ENCODE measurements at places on chromosomes 4 and X.

- DNase-seq, result no peak
These were observed 45.4 kb upstream of the XK start for GRCh38 chrX:37640142-37640541.

- no peak for DNase-seq
These were observed 26.6 kb upstream of the NKX3-2 start for GRCh38 chr4:13570916-13571315.

- no peak for DNase-seq
These were observed 1442.8 kb upstream of the IGFBP7 start for GRCh38 chr4:58553031-58553430.

DNA sequence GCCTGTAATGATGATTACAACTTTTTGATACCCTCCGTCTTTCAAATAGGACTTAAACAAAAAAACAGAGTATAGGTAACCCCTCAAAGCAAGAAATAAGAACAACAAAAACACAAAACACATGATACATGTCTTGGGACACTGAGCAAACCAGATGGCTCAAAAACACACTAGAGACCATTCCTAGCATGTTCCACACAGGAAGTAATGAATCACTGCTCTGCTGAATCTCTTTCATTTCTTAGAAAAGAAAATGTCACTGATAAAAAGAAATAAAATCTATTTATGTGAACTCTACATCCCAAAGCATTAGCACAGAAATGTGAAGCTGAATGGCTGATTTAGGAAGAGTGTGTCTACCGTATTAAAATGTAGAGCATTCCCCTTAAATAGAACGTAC is 134.5 kb upstream of the IL15 start:
- peak; percentile 35 for DNase-seq

GRCh38 chr4:188976644-188977115 is 837.4 kb downstream of the TRIML1 start:
- DNase-seq, result peak; percentile 50

DNA sequence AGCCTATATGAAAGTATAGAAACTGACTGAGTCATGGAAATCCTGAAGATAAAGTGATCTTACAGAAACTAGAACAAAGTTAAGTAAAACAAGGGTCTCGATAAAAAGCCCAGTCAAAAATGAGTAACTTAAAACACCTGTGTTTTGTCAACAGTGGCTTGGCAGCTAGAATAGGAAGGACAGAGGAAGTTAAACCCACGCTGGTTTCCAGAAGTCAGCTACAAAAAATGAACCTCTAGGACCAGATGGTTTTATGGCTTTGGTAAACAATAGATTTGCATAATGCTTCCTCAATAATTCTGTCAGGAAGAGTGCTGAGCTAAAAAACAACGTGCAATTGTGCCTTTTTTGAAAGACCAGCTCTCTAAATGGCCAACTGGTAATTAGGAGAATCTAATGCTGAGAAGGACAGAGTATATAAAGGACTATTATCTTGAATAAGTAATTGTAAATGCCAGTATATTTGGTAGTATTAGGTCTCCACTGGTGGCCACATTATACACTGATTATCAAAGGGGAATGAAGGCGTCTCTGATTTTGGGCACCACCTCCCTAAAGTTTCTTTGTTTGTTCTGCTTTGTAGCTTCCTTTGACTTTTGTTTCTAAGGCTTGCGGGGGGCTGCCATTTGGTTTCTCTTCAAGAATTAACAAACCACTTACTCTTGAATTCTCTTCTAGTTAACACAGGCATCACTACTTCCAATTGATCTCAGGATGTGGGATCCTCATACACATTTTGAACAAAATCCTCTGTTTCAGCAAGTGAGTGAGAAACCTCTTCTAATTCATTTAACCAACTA is 72.2 kb upstream of the PPP3CA start:
- DNase-seq, result peak; percentile 33

DNA sequence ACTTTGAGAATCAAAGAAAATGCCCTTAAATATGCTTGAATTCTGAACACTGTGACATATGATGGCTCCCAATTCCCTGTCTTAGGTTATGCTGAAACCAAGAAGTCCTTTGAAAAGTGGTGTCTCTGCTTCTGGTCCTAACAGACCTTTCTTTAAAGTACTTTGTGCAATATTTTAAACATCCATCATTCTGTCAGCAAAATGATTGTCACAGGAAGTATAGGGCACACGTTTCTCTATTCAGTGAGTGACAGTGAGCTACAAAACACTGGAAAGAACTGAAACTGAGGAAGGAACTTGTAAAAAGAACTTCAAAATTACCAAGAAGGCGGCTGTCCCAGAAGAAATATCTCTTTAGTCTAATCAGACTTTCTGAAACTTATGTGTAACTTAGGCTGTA is 12.2 kb upstream of the NUP54 start:
- no peak for DNase-seq

DNA sequence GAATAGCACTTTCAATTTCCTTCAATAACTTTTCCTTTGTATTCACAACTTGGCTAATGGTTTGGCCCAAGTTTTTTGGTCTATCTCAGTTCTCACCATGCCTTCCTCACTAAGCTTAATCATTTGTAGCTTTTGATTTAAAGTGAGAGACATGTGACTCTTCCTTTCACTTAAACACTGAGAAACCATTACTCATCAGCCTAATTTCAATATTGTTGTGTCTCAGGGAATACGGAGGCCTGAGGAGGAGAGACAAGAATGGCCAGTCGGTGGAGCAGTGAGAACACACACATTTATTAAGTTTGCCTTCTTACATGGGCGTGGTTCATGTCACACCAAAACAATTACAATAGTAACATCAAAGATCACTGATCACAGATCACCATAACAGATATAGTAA is 56.7 kb downstream of the TSPAN5 start:
- DNase-seq, result peak; percentile 52

DNA sequence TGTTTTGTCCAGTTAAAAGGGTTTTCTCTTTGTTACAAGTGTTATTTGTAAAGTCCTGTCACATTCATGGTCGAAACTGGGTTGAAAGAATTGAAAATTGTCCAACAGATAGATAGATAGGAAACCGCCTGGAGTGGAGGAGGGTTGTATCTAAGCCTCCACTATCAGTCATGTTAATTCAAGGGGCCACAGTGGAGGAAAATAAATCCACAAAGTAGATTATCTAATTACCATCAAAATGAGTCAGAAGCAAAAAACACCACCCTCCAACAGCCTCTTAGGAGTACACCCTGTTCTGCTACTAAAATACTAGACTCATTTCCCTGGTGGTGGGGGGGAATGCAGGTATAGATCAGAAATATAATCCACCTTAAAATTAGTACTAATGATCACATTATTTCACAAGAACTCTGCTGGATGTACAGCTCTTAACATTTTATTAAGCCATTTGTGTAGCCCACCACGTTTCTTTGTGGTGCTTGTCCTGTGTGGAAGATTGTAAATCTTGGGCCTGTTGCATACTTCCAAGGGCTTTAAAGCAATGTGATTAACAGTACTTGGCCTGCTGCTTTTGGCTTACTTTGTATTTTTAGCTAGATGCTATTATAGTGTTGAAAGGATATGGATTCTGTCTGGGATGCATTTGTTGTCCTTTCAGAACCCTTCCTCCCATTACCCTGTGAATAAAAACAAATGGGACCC is 26.8 kb downstream of the RBBP7 start:
- DNase-seq, result no peak

- DNase-seq, result peak; percentile 70
These were observed 78.9 kb downstream of the SLC10A7 start for GRCh38 chr4:146442801-146443200.

DNA sequence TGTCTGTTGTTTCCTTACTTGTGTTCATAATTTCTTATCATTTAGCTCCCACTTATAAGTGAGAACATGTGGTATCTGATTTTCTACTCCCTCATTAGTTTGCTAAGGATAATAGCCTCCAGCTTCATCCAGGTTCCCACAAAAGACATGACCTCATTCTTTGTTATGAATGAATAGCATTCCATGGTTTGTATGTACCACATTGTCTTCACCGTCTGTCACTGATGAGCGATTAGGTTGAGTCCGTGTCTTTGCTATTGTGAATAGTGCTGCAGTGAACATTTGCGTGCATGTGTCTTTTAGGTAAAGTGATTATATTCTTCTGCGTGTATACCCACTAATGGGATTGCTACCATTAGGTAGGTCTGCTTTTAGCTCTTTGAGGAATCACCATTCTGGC is 624.3 kb upstream of the EPHA5 start:
- no peak for DNase-seq

- no peak for DNase-seq
These were observed 34.0 kb upstream of the NR0B1 start for GRCh38 chrX:30343206-30343605.

DNA sequence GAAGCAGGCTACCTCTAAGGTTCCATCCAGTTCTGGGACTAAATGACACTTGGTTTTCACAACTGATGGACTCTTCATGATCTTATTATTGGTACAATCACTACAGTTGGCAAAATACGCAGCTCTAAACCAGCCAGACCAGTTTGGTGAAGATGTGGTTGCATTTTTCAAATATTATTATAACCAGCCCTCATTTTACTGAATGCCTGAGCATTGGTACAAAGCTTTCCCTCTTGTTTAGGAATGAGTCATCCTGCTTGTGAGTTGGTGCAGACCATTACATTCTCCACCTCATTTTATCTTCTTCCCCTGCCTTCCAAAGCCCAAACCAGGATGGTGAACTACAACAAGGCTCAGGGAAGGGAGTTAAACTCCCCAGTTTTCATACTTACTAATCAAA is 223.1 kb downstream of the KDR start:
- DNase-seq, result no peak

GRCh38 chrX:36431819-36432218 is 512.3 kb downstream of the CFAP47 start:
- peak; percentile 31 for DNase-seq

DNA sequence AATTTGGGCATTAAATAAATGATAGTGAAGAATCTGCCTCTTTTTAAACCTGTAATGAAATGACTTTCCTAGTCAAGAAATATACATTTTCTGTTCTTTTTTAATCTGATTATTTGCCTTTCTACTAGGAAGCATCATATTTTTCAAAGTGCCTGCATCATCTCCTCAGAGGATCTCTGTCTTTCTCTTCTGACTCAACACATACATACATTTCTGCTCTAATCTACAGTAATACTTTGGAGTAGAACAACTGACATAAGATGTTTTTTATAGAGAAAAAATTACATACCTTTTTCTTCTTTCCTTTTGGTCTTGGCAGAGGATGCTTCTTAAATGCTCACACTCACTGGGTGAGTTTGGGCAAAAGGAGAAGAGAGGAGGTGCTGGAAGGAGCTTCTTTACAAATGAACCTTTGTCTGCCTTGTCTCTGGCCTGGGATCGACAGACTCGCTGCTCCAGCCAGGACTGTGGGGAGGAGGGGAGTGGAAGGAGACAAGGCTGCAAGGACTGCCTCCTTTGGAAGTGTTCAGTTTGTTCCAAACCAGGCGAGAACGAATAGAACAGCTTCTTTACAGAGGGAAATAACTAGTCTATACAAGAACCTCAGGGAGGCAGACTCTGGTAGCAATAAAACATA is at the start of gene SCRG1:
SCRG1 (minus strand) TSS at position 338 of the 637 bp plus-strand sequence. CDS start 7,702 bp downstream, outside the sequence.
- DNase-seq, result no peak

- peak; percentile 8 for DNase-seq
These were observed 11.0 kb downstream of the ARHGAP36 start for GRCh38 chrX:131068945-131069719.

DNA sequence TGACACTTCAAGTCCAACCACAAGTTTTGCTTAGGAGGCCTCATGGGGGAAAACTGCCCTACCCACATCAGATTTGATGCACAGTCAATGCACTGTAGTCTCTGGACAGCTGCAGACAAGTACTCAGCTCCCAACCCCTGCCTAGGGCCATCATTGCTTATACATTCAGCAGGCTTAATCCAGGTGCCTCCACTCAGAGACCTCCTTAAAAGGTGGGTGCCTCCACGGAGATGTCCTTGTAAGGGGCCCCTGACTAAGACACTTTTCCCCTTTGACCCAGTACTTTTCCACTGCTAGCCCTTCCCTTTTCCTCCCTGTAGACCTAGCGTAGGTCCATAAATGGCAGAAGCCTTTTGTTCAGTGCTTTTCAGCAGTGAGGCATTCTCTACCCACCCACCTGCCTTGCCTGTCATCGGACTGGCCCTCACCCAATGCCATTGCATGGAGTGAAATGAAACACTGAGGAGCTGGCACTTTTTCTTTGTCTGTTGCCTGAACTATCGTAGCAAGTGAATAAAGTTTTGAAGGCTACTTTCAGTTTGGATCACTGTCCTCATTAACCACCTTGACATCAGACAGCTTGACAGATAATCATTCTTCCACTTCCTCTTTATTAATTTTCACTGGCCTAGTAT is 23.8 kb upstream of the PLK4 start:
- peak; percentile 84 for DNase-seq

- no peak for DNase-seq
These were observed 15.0 kb upstream of the ADH1A start for GRCh38 chr4:99305638-99306400.

DNA sequence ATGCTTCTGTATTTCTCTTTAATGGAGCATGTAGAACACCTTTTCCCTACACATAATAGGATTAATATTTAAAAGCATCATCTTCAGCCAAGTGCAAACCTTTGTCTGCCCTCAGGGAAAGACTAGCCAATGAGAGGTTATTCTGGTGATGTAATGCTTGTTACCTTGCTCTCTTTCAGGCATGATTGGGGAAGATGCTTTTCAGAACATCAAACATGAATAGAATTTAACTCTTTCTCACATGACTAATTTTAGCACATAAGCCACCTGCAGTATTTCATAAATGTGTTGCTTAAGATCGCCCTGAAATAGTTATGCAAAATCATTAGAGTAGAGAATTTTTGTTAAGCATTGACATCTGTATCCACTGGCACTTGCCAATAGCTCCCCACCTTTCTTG is 10.7 kb upstream of the EPGN start:
- no peak for DNase-seq

GRCh38 chr4:74615411-74615810 is 170.5 kb downstream of the AREG start:
- DNase-seq, result no peak

- DNase-seq, result no peak
These were observed 65.6 kb downstream of the ASB9 start for GRCh38 chrX:15204130-15204751.

DNA sequence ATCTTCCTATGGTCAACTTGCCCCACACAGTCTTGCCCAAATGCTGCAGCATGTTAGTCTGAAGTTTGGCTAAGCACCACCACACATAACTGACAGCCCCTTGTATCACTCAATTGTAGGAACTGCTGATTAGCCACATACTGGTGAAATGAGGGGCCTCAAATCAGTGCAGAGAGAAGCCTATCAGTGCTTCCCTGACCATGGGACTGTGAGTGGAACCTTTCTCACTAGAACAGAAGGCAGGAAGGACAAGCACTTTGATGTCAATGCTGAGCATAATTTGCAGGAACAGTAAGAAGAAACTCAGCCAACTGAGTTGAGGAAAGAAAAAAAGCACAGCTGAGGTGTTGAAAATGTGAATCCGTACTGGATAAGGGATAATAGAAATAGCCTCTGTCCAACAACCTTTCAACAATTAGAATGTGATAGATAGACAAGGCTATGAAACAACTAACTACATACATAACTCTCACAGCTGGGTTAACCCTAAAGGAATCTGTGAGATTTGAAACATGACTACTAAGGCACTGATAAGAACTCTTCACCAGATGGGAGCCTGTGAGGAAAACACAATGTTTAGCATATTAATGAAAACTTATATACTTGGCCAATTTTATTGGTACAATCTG is 136.6 kb upstream of the SH3RF1 start:
- DNase-seq, result no peak
